ENCODE measurements at places on chromosomes 6 and 20. TPM values are rescaled to one million over a fixed set of nuclear protein-coding genes. Genes with fewer than 3 reads are reported as not detected.

GABRR1 gene
- not detected for total RNA-seq

KIAA0408 gene
- total RNA-seq: 6.4 TPM

BANF2 gene
- not detected for total RNA-seq

PPP1R14C gene
- 2.1 TPM for total RNA-seq

C6orf132 gene
- 11.6 TPM for total RNA-seq

SLC22A7 gene
- total RNA-seq: 31.5 TPM
